ENCODE measurements at places on chromosomes 6 and 20.
A peak's percentile ranks its signal among the peaks of the same experiment; 100 is the strongest.

DNA sequence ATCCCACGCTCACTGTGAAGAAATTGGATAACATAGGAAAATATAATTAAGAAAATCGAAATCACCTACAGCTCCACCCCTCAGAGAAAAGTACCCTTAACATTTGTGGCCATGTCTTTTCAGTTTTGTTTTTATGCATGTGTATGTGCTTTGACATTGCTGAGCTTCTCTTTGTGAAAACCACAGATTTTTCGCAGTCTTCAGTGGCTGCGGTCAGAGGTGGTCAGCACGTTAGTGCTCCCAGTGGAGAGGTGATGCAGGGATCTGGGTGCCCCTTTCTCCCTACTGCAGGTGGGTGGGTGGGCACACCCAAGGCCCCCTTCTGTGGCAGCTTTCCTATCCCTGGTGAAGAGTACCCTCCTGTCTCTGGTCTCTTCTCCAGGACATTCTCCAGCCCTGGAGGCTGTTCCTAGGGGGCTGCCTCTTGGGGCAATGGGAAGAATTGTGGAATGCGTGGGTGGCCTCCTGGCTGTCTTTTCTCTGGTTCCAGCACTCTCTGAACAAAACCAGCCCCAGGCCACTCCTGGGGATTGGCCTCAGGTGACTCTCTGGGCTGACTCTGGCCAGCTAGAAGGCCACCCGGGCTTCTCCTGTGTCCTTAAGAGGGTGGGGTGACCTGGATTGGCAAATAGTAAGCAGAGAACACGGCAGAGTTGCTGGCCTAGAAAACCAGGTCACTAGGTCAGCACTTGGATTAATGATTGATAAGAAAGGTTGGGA lies 49.8 kb upstream of the FANCE start:
- DNase-seq, result no peak

DNA sequence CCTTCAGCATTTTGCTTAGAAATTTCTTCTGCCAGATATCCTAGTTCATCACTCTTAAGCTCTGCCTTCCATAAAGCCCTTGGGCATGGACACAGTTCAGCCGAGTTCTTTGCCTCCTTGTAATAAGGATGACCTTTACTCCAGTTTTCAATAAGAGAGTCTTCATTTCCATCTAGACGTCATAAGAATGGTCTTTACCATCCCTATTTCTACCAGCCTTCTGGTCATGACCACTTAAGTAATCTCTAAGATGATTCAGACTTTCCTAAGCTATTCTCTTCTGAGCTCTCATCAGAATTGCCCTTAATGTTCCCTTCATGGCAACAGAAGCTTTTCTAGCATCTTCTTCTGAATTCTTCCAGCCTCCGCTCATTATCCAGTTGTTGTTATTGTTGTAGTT lies 126.1 kb downstream of the TFAP2C start:
- no peak for DNase-seq

GRCh38 chr20:51092338-51092737 lies 69.4 kb upstream of the KCNG1 start:
- no peak for DNase-seq

- DNase-seq, result no peak
Observed at GRCh38 chr6:45614488-45615285, 237.0 kb upstream of the SUPT3H start.

GRCh38 chr6:158565482-158566040 lies 5.7 kb downstream of the TMEM181 start:
- no peak for DNase-seq

DNA sequence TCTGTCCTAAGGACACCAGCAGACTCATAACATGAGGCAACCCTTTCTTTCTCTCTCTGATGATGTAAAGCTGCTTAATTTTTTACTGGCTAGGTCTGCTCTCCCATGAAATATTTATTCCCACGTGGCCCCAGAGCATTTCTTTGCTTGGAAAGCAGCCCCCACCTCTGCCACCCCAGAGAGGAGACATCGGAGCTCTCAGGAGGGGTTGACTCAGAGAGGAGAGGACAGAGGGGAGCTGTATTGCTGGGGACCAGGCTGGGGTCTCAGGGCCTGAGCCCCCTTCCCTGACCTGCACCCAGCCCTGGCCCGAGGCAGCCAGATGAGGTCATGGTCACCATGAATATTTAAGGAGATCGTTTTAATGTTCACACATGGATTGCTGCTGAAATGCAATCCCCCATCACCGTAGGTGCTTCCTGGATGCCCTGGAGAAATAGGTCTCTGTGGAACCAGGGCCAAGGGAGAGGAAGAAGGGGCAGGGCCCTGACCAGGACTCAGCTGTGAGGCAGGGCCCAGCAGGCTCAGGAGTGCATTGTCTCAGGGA lies 117.5 kb downstream of the DLL1 start:
- no peak for DNase-seq

- DNase-seq, result peak; percentile 88
Observed at GRCh38 chr6:43667245-43668150, 20.1 kb downstream of the MRPS18A start.

DNA sequence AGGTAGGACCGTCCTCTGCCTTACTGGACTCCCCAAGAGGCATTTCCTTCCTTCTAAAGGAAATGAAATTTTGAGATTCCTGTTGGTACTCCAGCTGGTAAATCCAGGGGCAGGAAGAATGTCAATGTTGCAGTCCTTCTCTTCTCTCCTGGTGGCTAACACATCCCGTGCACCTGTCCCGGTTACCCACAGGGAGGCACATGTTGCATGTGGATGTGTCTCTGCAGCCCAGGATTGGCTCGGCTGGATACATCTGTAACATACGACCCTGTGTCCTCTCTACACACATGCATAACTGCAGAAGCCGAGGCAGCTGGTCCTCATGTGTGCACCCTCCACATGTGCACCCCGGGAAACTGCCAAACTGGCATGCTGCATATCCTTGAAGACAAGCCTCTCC lies 1.3 kb upstream of the LRFN2 start:
- DNase-seq, result no peak

- DNase-seq, result no peak
Observed at GRCh38 chr6:46914279-46914810, 7.4 kb downstream of the ADGRF5 start.

DNA sequence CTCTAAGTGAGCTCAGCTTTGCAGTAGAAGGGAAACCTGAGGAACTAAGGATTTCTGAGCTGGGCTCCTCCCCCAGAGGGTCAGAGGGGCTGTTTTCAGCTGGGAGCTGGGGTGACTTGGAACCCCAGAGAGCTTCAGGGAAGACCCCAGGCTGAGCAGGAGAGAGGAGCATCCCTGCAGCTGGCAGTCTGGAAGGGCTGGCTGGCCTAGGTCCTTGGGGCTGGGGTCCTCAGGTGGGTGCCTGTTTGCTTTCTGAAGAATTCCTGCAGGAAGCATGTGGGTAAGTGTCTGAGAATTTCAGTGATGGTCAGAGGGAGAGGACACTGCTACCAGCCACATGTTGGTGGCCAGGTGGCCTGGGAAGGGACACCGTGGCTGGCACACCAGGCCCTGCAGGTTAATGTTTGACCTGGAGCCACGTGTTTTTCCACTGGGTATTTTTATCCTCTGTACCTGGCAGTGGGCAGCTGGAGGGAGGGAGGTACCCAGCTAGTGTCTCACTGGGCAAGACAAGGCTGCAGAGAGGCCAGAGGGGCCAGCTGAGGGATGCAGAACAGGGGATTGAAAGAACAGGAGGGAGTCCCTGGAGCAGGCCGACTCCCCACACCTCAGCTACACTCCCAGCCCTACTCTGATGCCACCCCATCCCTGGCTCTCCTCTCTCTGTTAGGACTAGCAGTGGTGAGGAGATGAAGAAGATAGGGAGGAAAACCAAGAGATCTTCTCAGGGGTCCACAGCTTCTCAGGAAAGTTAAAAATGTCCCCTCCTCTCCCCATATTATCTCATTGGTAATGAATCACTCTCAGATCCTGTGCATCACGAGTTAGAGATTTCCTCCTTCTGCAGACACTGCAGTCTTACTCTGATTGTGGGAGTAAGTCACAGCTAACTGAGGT lies 143.6 kb downstream of the VEGFA start:
- DNase-seq, result no peak

GRCh38 chr20:51470907-51471411 lies 71.6 kb downstream of the NFATC2 start:
- DNase-seq, result no peak

DNA sequence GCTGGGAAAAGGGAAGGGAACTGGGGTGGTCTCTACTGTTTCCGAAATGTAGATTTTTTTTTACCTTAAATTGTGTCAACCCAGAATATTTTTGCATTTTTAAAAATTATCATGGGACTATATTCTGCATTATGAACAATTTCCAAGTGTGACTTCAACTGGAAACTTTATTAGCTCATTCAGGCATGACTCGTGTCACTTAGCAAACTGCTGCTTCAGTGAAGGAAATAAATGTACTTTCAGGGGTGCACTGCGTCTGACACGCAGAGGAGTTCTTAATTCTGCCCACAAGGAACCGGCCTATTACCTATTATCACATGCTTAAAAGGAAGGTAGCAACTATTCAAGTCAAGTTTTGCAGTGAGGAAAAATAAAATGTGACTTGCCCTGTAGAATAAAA lies 291.3 kb upstream of the PRDM1 start:
- DNase-seq, result no peak

DNA sequence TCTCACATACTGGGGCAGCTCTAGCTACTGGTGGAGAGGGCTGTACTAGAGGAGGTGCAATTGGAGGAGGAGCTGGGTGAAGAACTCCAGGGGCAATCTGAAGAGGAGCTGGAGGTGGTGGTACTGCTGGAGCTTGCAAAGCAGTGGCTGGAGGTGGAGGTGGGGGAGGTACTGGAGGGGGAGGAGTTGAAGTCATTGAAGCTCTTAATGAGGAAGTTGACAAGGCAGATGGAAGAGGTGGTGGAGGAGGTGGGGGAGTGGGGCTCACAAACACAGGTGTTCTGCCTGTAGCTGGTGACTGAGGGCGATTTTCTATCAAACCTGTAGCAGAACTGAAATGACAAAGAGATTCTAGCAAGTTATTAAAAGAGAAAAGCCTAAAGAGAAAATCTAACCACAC lies 77.6 kb downstream of the WASF1 start:
- DNase-seq, result no peak

DNA sequence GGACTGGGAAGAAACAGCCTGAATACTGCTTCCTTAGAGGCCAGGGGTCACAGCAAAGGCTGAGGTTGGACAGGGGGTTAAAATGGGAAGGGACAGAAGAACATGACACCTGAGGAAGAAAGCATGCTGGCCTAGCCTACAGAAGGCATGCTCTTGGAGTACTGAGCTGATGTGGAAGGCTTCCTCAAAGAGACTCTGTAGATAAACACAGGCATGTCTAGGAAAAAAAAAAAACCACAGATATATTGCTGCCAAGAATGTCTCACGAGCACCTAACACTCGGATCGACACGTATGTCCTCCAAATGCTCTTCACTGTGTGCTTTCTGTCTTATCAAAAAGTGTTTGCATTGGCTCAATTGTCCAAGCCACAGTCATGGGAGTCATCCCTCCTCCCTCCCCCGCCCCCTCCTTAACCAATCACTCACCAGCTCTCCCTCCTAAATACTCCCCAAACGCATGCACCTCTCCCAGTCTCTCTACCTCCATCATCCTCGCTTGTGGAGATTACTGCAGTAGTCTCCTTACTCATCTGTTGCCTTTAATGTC lies 101.1 kb upstream of the LRFN2 start:
- DNase-seq, result no peak

DNA sequence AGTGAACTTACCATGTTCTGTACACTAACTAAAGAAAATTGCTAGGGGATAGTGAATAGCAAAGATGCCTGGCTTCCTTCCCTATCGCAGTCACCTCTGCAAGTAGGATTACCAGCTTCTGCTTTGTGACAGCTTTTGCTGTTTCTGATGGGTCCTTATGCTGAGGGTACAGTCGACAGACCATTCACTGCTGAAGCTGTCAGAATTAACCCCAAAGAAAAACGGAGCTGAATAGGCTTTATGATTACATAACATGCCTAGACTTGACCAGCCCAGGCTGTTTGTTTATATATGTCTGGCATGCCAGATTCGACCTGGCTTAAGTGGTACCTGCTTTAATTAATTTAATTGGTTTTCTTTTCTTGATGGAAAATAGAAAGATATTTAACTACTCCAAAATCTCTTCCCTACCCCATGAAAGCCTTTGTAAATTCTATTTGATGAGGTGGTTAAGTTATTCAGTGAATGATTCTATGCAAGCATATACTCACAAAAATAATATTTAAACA lies 21.7 kb upstream of the PRELID3B start:
- no peak for DNase-seq

GRCh38 chr20:4059606-4060005 lies 44.2 kb upstream of the RNF24 start:
- DNase-seq, result no peak

GRCh38 chr6:13488015-13488895 lies 855 bp upstream of the GFOD1 start:
- DNase-seq, result no peak

DNA sequence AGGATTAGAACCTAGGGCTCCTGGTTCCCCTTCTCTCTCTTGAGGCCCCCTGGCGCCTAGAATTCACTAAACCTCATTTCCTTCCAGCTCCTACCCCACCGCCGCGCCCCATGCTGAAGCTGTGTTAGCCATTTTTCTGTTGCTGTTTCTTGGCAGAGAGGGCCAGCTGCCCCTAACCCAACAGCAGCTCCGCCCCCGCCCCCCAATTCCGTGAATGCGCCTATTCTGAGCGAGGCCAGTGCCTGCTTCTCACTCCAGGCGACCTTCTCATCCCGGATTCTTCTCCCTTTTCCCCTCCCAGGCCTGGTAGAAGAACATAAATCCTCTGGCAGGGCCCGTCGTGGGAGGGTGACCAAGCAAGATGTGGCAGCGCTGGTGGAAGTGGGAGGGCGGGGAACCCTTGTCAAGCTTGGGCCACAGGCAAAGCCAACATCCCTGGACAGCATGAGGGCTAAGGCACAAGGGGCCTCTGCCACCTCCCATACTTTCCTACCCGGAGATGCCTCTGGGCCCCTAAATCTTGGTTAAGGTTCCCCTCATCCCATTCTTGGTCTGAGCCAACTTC lies 518 bp downstream of the RBPJL start:
- DNase-seq, result no peak

- DNase-seq, result no peak
Observed at GRCh38 chr6:133551847-133552341, 310.7 kb downstream of the EYA4 start.

DNA sequence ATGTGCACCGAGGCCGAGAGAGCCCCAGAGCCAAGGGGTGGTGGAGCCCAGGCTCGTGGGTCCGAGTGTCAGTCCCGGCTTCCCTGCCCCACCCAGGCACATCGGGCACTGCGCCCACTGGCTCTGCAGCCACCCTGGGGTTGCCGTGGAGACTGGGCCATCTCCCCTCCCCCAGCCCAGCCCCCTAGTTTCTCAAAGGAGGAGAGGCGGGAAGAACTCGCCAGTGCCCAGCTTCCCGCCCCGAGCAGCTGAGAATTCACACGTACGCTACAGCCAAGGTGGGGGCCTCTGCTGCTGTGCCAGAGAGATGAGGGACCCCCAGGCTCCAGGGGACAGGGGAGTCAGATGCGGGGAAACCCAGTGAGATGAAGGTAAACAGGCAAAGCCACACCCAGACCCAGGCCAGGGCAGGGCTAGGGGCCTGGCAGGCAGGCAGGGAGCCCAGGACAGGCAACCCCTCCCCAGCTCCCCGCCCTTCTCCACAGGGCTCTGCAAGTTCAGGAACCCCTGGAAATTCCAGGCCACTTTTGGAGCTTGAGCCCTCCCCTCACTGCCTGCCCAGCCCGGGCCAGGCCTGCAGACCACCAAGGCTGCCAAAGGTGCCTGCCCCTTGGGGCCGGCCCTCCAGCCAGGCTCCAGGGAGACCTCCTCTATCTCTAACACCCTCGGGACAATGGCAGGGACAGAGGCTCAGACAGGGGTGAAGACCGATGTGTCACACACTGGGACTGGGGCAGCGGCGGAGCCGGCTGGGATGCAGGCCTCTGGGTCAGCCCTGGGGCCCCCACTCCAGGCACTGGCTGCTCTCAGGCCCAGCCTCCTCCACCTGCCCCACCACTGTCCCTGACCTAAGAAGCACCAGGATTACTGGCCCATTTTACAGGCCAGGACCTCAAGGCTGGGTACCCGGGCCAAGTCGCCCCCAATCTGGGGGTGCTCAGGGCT lies 6.0 kb downstream of the LAMA5 start:
- no peak for DNase-seq

Data from cerebellar cortex (tissue), 1 donor.